ENCODE measurements at places on chromosomes 12 and 14.

- no peak for DNase-seq
Measured at GRCh38 chr12:64656429-64656828, 46.1 kb downstream of the RASSF3 start.

GRCh38 chr14:61109288-61109687, 128.2 kb downstream of the SLC38A6 start:
- DNase-seq, result no peak

GRCh38 chr14:70130482-70130881, 58.3 kb downstream of the SLC8A3 start:
- DNase-seq, result no peak

- DNase-seq, result no peak
Measured at GRCh38 chr14:27557445-27557844, 959.6 kb upstream of the NOVA1 start.

- DNase-seq, result no peak
Measured at GRCh38 chr12:106062693-106063092, 76.1 kb downstream of the NUAK1 start.
